ENCODE measurements at places on chromosomes 3 and 15.

GRCh38 chr3:13140596-13140995, 67.4 kb upstream of the IQSEC1 start:
- DNase-seq: no peak

DNA sequence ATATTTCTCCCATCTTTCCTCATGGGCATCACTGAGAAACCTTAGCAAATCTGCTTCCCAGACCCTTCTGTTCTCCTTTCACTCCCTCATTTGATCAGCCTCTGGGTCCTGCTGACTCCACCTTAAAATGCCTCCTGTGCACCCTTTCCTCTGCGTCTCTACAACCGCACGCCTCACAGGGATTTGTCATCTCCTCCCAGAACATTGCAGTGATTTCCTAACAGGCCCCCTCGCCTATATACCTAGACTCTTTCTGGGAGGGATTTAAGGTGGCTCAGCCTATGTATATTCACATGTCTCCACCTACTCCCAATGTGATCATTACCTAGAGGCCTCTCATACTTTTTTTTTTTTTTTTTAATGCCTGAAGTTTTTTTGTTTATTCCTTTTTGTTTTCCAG, 69.2 kb downstream of the LIPC start:
- DNase-seq: no peak

- DNase-seq: no peak
These were observed 204.9 kb upstream of the PPP2R3A start for GRCh38 chr3:135760581-135760980.

DNA sequence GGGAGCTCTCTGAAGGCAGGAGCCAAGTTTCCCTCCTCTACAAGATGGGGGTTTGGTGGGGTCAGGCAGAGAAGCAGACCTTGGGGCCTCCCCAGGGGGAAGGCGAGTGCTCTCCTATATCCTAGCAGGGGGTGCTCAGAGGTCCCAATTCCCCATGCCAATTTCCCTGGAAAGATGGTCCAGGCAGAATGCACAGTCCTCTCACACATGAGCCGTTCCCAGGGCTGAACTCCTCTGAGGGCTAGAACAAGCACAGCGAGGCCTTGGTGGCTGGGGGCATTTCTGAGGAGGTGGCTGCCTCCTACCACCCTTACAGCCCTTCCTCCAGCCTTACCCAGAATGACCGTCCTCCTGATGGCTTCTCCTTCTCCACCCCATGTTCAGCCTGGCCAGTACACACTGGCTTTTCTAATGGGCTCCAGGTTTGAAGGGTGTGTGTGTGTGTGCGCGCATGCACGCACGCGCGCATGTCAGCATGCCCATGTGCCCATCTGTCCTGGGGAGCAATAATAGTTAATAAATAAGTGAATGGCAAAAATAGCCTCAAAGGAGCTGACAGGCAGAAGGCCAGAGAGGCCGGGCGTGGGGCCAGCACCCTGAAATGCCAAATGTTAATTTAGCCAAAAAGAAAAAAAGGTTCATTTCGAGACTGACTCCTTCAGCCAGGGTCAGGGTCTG, 24.4 kb downstream of the ADCY5 start:
- peak; percentile 25 for DNase-seq

DNA sequence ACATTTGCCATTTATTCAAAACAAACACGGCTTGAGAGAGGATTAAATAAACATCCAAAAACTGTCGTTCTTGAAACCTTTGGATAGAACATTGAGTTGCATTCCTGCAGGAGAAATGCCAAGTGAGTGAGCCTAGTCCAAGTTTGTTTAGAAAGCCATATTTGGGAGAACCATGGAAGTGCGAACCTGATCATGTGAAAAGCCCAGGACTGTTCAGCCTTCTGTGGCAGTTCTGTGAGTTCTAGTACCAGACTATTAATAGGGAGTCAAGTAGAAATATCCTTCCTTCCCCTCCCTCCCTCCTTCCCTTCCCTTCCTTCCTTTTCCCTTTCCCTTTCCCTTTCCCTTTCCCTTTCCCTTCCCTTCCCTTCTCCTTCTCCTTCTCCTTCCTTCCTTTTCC, 470.4 kb downstream of the LPP start:
- DNase-seq: no peak
